GM23248 (cell line): ENCODE measurements at places on chromosomes 2 and 18. TPM values are rescaled to one million over a fixed set of nuclear protein-coding genes. Genes with fewer than 3 reads are reported as not detected.

SEPTIN10 gene
- 142 and 144 TPM in 2 replicates for polyA plus RNA-seq

RAD51AP2 gene
- not detected in 2 replicates for polyA plus RNA-seq

SERPINB13 gene
- polyA plus RNA-seq = not detected in 2 replicates

FHL2 gene
- 598 and 610 TPM in 2 replicates for polyA plus RNA-seq

CUL3 gene
- polyA plus RNA-seq = 22.5 and 24.7 TPM in 2 replicates

GLS gene
- 81.0 and 96.0 TPM in 2 replicates for polyA plus RNA-seq

DNA sequence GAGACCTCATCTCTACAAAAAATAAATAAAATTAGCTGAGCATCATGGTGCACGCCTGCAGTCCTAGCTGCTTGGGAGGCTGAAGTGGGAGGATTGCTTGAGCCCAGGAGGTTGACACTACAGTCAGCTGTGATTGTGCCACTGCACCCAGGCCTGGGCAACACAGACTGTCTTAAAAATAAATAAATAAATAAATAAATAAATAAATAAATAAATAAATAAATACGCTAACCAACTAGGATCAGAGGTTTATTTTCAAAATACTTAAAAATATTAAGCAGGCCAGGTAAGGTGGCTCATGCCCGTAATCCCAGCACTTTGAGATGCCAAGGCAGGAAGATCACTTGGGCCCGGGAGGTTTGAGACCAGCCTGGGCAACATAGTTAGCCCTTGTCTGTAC, 63.6 kb downstream of the KCNG3 start:
- no peaks in the 10 kb centered on the region for H3K36me3 ChIP-seq
- H3K27ac ChIP-seq = no peak overlapping the region
- no peak for DNase-seq
- no peak overlapping the region for H3K4me3 ChIP-seq

DNA sequence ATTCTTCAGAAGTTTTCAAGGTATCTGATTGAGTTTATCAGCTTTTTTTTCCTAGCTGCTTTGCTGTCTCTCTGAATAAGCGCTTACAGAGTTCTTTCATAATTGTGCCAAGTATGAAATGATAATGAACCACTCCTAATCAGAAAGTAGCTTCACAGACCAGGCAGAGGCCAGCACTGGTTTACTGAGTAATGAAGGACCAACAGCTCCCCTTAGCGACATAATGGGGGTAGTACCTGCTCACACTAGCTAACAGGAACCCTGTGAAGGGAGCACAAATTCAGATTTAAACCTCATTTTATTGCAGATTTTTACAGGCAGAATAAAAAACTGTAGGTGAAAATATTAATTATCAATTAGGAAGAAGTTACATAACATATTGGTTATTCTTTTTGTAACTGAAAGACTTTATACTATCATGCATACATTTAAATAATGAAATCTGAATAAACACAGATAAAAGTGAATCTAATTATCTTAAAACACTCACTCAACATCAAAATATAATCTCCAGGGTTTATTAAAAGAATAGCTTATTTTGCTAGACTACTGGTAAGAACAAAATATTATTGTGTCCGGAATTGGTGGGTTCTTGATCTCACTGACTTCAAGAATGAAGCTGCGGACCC, 53.7 kb upstream of the LRRC30 start:
- no peaks in the 10 kb centered on the region for H3K4me1 ChIP-seq
- H3K27me3 ChIP-seq = peaks cover 6% of the 10 kb centered on the region
- peak; percentile 86 for DNase-seq
- no peaks in the 10 kb centered on the region for H3K36me3 ChIP-seq
- H3K27ac ChIP-seq = no peak overlapping the region

GRCh38 chr2:168587307-168587706, 131.2 kb downstream of the CERS6 start:
- H3K4me3 ChIP-seq = no peak overlapping the region
- H3K4me1 ChIP-seq = peaks cover 20% of the 10 kb centered on the region
- no peaks in the 10 kb centered on the region for H3K36me3 ChIP-seq
- no peaks in the 10 kb centered on the region for H3K27me3 ChIP-seq
- H3K27ac ChIP-seq = no peak overlapping the region

DNA sequence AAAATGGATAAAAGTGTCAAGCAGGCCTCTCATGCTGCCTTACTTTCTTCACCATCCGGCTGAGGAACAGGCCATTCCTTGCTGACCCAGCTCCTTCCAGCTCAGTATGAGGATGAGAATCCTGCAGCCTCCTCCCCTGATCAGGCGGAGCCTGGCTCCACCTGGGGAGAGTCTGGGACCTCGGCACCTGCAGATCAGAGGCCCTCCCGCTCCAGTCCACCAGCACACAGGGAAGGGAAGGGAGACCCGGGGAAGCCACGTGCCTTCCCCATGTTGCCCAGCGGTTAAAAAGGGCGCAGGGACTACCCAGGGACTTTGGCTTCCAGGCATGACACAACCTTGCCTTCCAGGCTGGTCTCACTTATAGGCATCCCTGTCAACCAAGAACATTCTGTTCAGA, 172.0 kb downstream of the NDUFA10 start:
- H3K4me1 ChIP-seq = no peaks in the 10 kb centered on the region
- H3K4me3 ChIP-seq = no peak overlapping the region
- no peaks in the 10 kb centered on the region for H3K36me3 ChIP-seq
- no peaks in the 10 kb centered on the region; the same call in none of the 2 replicates for H3K27me3 ChIP-seq
- H3K27ac ChIP-seq = no peak overlapping the region

DNA sequence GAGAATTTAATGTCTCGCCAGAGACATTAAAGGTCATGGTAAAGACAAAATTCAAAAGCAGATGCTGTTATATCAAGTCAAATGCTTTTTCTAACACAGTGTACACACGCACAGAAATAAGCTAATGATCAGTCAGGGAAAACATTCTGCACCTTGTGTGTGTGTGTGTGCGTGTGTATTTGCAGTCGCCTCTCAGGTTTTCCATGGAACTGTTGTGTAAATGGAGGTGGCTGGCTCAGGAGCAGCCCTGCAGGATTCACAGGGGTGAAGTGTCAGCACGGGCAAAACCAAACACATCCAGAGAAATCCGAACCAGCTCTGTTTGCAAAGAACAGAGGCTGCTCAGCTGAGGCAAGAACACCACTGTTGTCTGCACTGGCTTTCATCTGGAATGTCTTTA, 76.2 kb upstream of the YWHAQ start:
- H3K27ac ChIP-seq = no peak overlapping the region
- peaks cover 16% of the 10 kb centered on the region for H3K4me1 ChIP-seq
- DNase-seq = no peak
- H3K27me3 ChIP-seq = no peaks in the 10 kb centered on the region
